ENCODE measurements at places on chromosomes 7 and 10.

DNA sequence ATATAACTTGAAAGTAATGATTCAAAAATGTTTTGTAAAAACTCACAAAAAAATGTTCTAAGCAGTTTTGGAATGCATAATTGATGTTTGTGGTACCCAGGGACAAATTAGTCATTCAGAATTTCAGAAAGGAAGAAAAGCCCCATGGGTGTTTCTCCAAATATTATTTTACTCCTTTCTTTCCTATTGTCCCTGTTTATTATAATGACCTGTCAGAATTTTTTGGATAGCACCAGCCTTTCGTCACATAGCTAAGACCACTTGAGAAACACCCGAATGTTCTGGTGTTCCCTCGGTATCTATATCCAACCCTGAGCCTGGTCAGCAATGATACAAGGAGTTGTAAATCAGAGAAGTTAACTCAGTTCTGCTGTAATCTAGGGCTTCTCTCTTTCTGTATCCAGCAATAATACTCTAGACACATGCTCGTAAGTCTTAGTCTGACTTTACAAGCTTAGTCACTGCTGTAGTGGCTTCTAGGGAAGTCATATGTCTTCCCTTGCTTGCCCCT lies 64.8 kb upstream of the MEOX2 start:
- no peak for DNase-seq

- no peak for DNase-seq
These were observed 142.3 kb downstream of the VPS50 start for GRCh38 chr7:93374345-93374940.

DNA sequence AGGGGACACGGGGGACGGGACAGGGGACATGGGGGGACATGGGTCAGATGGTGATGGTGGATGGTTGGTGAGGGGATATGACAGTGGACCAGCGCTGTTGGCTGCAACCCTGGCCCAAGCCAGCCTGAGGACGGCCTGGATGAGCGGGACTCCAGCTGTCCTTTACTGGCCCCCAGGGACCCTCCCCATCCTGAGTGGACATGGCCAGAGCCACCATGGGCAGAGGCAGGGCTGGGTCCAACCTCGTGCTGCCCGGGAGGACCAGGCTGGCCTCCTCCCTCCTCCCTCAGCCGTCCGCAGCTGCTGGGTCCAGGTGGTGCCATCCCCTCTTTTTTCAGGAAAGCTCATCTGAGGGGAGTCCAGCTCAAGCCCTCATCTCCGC lies 30.4 kb downstream of the GET4 start:
- no peak for DNase-seq

DNA sequence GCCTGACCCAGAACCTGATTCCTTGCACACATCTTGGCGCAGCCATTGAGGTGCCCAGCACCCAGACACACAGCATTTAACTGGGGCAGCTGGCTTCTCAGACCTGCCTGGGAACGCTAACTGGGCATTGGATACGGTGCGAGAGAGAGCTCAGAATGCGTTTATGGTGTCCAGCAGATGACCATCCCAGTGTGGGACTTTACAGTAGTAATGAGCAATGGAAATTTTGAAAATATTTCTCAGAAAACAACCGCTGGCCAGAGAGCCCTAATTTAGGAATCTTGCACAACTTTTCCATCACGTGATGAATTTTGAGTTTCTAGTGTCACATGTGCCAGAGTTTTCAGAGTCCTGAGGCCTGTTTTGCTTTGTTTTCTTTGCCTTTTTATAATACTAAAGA lies 78.2 kb upstream of the SEC61G start:
- DNase-seq: no peak

DNA sequence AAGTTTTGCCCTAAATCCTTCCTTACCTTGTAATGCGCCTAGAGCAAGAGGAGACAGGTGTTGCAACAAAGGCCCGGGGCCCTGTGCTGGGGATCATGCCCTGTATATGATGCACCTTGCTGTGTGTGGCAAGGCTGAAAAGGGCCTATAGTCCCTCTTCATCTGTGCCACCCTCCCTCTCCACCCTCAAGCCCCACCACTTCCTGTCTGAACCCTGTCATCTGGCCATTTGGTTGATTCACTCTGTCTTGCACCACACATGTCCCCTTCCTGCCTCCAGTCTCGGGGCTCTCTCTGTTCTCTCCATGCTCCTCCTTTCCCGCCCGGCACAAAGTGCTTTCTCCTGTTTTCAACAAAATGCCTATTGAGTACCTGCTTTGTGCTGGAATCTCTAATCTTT lies 11.5 kb upstream of the MALSU1 start:
- DNase-seq: no peak

- no peak for DNase-seq
These were observed 86.1 kb upstream of the PCBD1 start for GRCh38 chr10:70974351-70974901.

GRCh38 chr10:63008491-63008890 lies 124.6 kb upstream of the NRBF2 start:
- no peak for DNase-seq

- DNase-seq: no peak
These were observed 5.7 kb downstream of the AQP1 start for GRCh38 chr7:30917216-30917893.

GRCh38 chr7:128399991-128400390 lies 9.8 kb downstream of the IMPDH1 start:
- no peak for DNase-seq

DNA sequence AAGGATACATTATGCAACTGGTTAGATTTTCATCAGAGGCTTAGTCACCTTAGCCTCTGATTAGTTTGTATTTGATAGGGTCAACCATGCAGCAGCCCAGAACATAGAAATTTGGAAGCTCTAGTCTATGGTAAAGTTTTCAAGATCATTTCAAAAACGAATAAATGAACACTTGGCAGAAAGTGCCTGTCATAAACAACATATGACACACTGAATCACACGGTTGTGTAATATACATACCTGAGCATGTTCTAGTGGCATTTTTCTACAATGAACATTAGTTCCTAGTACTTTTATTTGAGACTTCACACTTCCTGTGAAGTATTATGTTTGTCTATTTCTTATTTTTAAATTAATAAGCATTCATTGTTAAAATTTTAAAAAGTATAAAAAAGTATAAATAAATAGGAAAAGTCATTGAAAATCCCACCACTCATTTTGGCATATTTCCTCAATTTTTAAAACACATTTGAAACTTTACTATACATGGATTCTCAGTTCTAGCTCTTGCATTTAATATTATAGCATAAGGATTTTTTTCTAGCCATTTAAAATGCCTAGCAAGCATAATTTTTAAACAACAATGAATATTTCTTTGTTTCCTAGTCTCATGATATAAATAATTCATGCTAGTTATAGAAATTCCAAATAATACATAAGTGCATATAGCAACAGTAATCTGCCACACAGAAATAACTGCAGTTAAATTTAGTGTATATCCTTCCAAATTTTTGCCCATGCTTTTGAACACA lies 25.7 kb upstream of the PRPS1L1 start:
- DNase-seq: no peak

DNA sequence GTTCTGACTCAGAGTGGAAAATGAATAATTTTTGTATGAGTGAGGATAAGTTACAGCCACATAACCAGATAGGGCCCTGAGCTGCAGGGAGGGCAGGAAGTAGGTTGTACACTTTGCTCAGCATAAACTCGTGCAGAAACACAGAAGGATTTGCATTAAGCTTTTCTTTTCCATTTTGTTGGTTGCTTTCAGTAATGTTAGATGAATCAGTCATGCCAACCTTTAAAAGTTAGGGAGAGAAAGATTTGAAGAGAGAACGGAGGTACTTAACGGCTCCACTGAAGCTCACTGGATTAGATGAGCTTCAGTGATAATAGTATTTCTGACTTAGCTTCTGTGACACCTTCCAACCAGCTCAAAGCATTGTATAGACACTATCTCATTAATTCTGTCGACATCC lies 348.1 kb downstream of the GATA3 start:
- DNase-seq: no peak

DNA sequence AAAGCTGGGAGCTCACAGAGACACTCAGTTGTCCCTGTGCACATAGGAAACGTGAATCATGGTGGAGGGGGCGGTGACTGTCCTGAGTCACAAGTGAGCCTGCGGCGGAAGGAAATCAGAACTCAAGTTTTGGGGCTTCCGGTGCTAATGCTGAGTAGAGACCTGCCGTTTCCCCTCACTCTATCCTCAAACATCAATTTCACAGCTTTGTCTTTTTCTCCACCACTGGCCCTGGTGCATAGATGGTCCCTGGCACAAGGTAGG lies 21.9 kb downstream of the ADCYAP1R1 start:
- no peak for DNase-seq

GRCh38 chr10:128386231-128386630 lies 260.0 kb upstream of the MKI67 start:
- no peak for DNase-seq

DNA sequence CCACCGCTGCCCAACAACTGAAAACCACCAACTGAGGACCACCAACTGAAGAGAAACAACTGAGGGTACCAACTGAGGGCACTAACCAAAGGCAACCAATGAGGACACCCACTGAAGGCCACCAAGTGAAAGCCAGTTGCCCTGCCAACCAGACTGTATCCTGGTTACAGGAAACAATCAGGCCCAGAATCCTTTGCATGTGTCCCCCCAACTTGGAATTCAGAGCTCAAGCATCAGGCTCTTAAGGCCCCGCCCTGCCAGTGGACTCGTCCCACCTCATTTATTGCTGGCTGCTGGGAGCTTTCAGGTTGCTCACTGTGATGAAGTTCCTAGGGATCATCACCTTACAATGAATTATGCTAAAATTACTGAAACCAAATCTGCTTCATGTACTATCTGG lies 76.6 kb upstream of the ABI1 start:
- no peak for DNase-seq

DNA sequence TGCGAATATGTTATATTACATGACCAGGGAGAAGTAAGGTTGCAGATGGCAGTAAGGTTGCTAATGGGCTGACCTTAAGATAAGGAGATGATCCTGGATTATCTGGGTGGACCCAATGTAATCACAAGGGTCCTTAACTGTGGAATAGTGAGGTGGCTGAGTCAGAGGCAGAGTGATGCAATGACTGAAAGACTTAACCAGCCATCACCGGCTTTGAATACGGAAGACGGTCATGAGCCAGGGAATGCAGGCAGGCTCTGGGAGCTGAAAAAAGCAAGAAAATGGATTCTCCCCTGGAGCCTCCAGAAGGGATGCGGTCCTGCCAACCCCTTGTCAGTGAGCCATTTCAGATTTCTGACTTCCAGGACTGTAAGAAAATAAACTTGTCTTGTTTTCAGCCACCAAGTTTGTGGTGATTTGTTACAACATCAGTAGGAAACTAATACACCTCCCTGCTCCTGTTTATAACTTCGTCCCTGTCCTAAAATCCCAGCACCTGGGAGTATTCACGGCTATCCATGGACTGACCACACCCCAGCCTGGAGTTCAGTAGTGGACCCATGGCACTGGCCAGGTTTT lies 4.6 kb upstream of the C10orf95 start:
- no peak for DNase-seq

- no peak for DNase-seq
These were observed 41.4 kb downstream of the CAMK1D start for GRCh38 chr10:12390733-12391132.

DNA sequence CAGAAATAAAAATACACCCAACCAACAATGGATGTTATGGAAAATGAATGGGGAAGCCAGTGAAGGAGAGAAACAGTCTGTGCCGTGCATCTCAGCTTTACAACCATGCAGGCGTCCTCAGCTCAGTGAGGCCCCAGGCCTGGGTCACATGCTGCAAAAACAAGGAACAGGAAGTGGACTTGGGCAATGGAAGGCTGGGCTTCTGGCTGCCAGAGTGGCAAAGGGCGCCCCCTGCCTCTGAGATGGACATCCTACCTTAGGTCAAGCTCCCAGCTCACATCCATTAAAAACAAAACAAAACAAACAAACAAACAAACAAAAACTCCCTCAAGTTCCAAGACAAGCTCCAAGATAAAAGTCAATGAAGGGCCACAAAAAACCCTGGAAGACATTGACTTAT lies 54.7 kb upstream of the AFAP1L2 start:
- DNase-seq: peak; percentile 28

GRCh38 chr7:110719741-110720140 lies 371.2 kb upstream of the LRRN3 start:
- no peak for DNase-seq

- no peak for DNase-seq
These were observed 97.0 kb downstream of the CTBP2 start for GRCh38 chr10:125063256-125063925.

GRCh38 chr10:117782276-117782675 lies 239.7 kb downstream of the EMX2 start:
- no peak for DNase-seq

- DNase-seq: no peak
These were observed 2.7 kb upstream of the ARHGAP22 start for GRCh38 chr10:48607356-48608278.

DNA sequence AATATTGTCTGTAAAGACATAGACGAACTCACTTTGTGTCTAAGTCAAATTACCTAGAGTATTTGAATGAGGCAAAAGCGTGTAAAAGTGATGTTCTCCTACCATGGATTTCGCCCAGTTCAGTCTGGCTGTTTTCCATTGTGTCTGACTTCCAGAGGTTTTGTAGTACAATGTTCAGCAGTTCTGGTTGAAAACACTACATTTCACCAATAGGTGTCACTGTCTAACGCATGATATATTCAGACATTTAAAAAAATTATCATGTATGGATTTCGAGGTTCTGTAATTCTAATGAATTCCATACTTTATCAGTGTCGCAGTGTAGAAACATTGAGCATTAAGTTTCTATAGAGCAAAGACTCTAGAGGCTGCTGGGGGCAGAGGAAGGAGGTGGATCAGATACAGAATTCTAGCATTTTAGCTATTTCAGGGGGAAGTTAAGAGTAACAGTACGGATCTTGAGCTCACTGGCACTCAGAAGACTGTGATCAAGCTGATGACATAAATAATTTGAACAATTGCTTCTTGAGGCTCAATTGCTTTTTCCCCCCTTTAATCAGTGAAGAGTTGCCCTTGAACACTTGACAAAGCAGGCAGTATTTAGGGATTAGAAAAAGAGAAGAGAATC lies 196.9 kb upstream of the RHOBTB1 start:
- no peak for DNase-seq

DNA sequence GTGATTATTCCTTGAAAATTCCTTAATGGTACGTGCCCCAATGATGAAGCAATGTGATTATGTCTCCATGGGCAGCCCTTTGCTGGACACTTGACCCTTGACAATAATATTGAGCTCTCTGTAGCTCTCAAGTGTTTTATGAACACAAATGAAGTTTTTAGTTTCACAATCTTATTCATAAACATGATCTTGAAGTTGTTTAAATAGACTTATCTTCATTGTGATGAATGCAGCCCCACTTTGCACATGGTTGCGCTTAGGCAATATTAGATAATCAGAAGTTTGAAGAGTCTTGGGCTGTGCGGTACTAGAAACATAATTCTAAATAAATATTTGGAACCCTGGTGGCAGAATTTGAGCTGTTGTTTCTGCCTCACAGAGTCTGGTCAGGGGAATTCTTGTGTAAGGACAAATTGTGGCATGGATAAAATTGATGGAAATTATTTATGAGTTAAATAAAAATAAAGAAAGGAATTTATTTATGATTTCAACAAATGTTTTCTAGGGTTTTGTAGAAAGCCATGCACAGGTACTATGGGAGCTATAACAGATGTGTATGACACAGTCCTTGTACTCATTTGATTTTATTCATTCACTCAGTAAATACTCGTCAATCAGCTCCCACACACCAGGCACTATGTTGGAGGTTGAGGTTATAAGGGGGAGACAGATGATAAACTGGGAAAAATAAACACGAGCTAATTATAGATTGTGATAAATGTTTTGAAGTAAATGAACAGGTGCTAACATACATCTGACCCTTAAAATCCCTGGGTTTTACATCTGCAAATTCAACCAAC lies 217.9 kb downstream of the GALNT17 start:
- no peak for DNase-seq

All from stimulated activated CD4-positive, alpha-beta T cell treated with anti-CD3 and anti-CD28 coated beads, Interleukin-4, amount 100 ng/mL, for 48 hours (primary cell).